Renal cortex interstitium (tissue), 15 donors: ENCODE measurements at places on chromosomes 5 and 9. TPM values are rescaled to one million over a fixed set of nuclear protein-coding genes. Genes with fewer than 3 reads are reported as not detected.

- no peak for DNase-seq
Observed at GRCh38 chr9:78021697-78022096, 9.9 kb downstream of the GNAQ start.

DNA sequence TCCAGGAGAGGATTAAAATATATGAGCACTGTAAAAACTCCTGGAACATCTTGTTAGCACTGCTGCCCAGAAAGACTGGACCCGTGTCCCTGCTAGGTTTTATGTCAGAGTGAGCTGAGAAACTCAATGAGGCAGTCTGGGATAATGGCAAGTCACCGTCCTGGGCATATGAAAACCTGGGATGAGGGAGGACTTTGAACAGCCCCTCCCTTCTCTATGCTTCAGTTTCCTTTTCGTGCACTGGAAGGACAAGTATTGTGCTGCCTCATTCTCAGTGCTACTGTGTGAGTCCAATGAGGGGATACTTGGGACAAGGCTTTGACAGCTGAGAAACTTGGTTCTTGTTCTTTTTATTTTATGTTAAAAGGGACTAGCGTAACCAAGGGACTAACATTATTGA lies 143.0 kb upstream of the SHB start:
- no peak for DNase-seq

GRCh38 chr9:110058304-110058953 lies 149.5 kb downstream of the C9orf152 start:
- no peak for DNase-seq

- peak; percentile 87 for DNase-seq
Observed at GRCh38 chr9:121650217-121651007, 1.0 kb upstream of the DAB2IP start.

DNA sequence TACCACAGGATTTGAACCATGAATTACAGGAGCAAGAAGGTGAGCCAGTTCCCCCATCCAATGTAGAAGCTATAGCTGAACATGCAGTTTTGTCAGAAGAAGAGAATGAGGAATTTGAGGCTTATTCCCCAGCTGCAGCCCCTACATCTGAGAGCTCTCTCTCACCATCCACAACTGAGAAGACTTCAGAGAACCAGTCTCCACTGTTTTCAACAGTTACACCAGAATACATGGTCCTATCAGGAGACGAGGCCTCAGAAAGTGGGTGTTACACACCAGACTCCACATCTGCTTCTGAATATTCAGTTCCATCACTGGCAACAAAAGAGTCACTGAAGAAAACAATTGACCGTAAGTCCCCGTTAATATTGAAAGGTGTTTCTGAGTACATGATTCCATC lies 40.9 kb downstream of the CMYA5 start:
- no peak for DNase-seq

DNA sequence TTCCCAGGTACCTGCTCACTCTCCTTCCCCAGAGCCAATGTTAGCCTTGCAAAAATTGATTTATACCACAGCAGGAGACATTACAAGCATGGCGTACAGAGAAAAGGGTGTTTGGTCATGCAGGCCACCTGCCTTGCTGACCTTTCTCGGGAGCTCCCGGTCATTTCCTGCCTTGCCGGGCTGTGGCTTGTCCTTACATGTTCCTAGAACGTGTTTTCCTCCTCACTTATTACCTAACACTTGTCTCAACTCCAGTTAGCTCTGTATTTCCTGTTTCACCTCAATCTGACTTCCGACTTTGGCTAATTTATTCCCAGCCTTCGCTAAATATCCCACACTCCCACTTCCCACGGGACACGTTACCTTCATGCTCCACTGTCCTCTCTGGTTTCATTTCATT lies 282.5 kb downstream of the ICE1 start:
- no peak for DNase-seq

- DNase-seq = no peak
Observed at GRCh38 chr9:8860925-8861324, 1061.3 kb upstream of the DMAC1 start.

DNA sequence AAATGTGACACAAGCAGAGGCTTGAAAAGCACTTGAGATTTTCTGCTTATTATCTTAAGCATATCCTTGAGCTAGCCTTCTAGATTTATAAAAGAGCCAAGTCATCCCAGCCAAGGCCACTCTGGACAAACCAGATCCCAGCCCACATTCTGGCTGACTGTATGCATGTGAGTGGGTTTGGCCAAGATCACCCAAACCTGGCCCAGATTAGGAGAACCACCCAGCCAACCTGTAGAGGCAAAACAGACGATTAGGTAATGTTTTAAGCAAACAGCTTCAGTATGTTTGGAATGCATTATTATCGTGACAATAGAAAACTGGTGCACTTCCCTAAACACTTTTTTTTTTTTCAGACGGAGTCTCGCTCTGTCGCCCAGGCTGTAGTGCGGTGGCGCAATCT lies 151.9 kb downstream of the SPATA31D1 start:
- no peak for DNase-seq

GRCh38 chr5:67547682-67548081 lies 351.1 kb upstream of the CD180 start:
- no peak for DNase-seq

- no peak for DNase-seq
Observed at GRCh38 chr9:37617832-37618231, 25.4 kb upstream of the TOMM5 start.

DNA sequence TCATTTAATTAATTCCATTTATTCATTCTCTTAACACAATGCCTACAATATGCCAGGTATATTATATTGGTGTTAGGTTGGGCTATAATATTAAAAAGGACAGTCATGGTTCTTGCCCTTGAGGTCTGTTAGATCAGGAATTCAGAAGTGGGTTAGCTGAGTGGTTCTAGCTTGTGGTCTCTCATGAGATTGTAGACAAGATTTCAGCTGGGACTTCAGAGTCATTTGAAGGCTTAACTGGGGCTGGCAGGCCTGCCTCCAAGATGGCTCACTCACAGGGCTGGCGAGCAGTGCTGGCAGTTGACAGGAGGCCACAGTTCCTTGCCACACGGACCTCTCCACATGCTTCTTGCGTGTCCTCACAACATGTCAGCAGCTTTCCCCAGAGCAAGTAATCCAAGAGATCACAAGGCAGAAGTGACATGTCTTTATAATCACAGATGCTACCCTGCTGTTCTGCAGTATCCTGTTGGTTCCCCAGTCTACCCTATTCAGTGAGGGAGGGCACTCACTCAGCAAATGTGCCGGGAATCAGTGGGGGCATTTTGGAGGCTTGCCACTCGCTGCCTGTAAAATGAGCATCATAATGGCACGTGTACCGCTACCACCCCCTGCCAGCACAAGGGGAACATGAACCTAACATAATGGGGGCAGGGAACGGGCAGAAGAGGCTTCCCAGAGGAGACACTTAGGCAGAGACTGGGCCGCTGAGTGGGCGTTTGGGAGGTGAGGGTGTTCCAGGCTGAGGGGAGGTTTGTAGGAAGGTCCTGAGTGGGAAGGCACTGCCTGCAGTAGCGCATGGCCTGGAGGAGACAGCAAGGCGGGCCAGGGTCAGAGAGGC lies 70.0 kb downstream of the EXOSC2 start:
- DNase-seq = no peak

DNA sequence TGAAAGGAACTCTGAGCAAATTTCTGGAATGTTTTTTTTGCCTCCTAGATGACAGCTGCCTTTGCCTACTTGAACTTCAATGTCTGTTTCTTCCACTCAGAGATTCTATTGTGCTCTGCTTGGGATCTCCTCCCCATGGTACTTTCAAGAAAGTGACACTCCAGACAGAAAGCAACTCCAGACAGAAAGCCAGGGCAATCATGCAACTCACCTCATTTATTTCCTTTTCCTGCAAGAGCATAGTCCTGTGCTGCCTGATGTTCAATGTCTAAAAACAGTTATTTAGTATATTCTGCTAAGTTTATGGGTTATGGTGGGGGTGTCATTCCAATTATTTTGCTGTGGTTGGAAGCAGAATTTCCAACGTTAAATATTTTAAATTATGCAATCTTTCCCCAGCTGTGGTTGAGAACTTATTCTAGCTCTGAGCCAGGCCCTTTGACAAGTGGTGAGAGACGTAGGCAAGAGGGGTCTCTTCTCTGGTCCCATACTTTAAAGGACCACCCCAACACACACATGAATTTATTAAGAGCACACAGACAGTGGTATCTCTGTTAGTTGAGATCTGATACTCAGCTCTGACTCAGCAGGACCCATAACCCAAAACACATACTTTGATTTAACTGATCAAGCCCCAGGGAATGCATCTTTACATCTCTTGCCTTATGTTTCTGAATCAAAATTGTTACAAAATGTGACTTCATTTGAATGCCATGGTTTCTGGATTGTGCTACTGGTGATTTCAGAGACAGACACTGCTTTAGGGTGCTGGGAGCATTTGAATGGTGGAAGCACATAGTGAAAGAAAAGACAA lies 39.5 kb upstream of the MAMDC2 start:
- no peak for DNase-seq

DNA sequence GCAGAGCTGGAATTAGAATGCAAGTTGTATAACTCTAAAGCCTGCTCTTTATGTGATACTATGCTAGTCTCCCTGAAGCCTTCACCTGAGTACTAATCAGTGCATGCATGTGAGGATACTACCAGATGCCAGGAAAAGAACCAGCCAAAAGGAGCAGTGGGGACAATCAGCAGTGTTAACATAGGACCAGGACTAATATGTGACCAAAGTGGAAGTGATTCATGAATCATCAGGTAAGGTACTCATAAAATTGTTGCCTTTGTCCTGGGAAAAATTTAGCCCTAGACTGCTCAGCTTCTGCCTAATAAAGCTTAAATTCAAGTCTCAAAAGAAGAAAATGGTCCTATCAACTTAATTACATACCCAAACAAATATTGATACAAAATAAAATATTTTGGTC lies 13.4 kb upstream of the TSLP start:
- DNase-seq = no peak

GRCh38 chr5:31397926-31398557 lies 133.9 kb downstream of the DROSHA start:
- DNase-seq = no peak

DNA sequence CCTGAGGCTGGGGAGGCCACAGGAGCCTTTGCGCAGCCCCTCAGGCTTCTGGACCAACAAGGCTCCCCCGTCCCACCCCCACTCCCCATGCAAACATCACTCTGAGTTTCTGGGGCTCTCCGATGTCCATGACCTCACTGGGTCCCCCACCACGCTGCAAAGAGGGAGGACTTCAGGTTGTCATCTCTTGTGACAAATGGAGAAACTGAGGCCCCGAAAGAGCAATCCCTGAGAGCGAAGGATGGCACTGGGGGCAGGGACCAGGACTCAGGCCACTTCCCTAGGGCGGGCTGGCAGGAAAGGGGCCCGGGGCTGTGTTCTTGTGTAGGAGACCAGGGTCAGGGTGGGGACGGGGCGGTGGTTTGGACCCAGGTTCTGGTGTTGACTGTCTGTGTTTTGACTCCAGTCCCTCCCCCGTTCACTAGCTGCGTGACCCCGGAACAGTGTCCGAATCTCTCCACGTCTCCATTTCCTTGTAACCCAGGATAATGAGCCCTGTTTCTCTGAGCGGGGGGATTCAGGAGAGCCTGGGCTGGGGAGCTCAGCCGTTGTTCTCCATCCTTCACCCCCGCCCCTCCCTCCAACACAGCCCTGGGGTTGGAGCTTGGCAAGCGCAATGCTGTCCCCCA lies 13.9 kb downstream of the FIBCD1 start:
- no peak for DNase-seq

DNA sequence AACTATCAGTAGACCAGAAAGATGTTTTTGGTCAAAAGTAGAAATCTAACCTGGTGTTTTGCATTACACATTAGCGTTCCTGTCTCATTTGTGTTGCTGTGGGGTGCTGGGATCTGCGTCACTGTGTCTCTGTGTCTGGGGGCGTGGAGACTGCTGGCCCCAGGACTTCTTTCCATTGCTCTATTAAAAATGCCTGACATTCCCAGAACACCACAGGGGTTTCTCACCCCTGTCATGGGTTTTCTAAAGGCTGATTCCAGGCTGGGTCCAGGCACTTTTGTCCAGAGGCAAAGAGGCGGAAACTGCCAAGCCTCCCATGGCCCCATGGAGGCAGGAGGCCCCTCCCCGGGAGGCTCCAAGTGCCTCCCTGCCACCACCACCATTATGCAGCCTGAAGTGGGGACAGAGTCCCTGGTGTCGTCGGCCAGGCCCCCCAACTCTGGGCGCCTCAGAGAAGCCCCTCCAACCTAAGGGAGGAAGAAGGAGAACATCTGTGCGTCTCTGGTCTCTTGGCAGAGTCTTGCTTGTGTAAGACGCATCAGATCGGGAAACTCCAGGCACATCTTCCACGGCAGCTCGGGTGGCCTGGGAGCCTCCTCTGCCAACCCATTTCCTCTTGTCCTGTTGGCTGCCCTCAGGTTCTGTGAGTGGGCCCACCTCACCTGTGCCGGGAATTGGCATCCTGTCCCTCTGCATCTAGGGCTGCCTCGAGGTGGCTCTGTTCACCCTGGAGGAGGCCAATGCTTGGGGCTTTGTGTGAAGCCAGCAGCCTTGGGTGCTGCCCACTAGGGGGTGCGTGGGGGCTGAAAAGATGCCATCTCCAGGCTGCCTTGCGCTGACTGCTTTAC lies 13.8 kb upstream of the PLEKHG4B start:
- no peak for DNase-seq

- DNase-seq = no peak
Observed at GRCh38 chr5:14561741-14562140, 19.9 kb upstream of the OTULINL start.

GRCh38 chr5:28896949-28897348 lies 1858.6 kb upstream of the CDH9 start:
- DNase-seq = peak; percentile 1

DNA sequence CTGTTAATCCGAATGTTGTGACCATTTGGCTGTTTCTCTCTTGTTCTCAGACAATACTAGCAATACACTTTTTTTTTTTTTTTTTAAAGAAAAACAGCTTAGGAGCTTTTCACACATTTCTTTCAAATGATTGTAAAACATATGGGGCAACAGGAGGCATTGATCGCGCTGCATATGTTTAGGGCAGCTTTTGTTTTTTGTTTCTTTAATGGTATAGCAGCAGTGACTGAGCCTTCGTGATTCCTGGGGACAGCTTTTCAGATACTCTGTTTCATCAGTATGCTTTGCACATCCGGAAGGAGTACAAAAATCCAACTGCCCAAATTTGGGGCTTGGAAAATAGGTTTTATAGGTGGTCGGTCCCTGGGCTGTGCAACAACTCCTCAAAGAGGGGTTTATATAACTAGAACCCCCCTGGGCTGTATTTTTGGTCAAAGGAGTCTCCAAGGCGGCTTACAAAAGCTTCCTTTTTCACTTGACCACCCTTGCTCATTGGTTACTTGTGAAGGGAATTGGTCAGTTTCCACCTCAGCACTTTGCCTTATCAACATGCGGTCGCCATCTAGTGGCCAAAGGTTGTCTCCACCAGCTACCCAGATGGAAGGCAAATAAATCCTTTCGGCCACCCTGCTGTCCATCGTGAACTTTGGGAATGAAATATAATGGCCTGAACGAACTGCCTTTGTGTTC lies 91.8 kb downstream of the PDE6A start:
- peak; percentile 70 for DNase-seq

GRCh38 chr5:1795506-1795905 lies 4.1 kb downstream of the MRPL36 start:
- no peak for DNase-seq

The SPACA9 gene
- polyA plus RNA-seq = 11.1 TPM

The CCDC69 gene
- 3.9 TPM for polyA plus RNA-seq

The SMIM33 gene
- not detected for polyA plus RNA-seq

The IL4 gene
- polyA plus RNA-seq = 0.38 TPM

The TMCO6 gene
- 17.0 TPM for polyA plus RNA-seq

The BAAT gene
- 0.39 TPM for polyA plus RNA-seq

The SLC45A2 gene
- polyA plus RNA-seq = 0.37 TPM

The DOCK8 gene
- polyA plus RNA-seq = 10.3 TPM

The NMUR2 gene
- polyA plus RNA-seq = 0.09 TPM

The DHFR gene
- polyA plus RNA-seq = 74.6 TPM
